NCI-H524 (cell line): ENCODE measurements at places on chromosomes 6 and 20.
A peak's percentile ranks its signal among the peaks of the same experiment; 100 is the strongest.

GRCh38 chr20:38804682-38805501 lies 605 bp upstream of the PPP1R16B start:
- DNase-seq = no peak

- DNase-seq = no peak
These were observed 14.7 kb upstream of the CCDC167 start for GRCh38 chr6:37514321-37514771.

DNA sequence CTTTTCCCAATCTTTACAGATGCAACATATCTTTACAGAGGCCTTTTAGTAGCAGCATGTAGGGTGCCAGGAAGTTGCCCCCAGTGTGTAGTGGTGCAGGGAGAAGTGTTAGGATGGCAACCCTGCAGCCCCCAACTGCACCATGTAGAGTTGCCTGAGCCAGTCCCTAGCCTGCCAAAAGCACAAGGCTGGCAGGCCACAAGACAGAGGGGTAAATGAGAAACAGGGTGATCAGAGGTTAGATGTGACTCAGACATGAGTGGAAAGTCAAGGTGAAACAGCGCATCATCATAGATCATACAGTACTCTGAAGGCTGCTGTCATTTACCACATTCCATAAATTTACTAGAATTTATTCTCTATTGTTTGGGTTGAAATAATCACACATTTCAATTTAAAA lies 467.5 kb downstream of the PRKN start:
- DNase-seq = no peak

DNA sequence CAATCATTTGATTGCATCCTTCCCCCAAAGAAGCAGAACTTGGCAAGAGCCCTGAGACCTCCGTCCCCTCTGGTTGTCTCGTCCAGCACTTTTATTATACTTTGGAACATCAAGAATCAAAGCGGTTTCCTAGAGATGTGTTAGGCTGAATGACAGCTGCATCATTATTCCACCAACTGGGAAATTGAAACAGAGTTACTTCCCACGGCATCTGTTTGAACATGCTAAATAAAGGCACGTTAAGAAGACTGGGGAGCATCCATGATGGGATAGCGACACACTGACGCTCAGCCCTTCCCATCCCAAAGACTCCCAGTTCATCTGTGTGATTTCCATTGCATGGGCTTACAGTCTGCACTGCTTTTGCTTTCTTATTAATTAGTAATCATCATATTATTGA lies 147.8 kb downstream of the TBC1D7 start:
- DNase-seq = no peak

DNA sequence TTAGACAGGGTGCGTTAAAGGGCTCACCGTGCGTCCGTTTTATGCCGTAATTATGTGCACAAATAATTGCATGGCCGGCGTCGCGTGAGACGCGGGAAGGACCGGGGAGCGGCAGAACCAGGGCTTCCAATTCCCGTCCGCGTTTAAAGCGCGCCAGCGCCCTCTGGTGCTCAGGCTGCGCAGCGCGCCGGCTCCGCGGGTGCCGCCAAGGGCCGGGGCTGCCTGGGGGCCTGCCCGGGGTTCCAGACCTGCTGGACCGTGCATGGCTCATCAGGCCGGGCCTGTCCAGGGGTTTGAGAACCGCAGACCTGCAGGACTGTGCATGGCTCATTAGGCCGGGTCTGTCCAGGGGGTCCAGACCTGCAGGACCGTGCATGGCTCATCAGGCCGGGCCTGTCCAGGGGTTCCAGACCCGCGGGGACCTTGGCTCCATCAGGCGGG lies 369.0 kb downstream of the THBS2 start:
- peak; percentile 20 for DNase-seq

DNA sequence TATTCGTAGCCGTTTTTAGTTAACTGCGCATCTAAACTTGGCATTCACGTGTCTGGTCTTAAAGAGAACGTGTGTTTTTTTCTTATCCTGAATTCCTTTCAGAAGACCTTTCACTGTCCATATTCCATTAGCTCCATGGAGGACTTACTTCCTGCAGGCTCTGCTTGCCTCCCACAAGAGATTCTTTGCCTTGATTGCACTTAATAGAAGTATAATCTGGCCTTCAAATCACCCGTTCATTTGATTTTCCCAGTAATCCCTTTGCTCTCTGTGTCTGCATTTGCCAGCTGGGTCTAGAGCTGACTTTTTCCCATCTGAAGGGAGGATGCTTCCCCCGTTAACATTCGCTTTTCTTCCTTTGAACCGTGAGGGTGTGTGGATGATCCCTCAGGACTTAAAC lies 79.5 kb downstream of the RNF182 start:
- no peak for DNase-seq

DNA sequence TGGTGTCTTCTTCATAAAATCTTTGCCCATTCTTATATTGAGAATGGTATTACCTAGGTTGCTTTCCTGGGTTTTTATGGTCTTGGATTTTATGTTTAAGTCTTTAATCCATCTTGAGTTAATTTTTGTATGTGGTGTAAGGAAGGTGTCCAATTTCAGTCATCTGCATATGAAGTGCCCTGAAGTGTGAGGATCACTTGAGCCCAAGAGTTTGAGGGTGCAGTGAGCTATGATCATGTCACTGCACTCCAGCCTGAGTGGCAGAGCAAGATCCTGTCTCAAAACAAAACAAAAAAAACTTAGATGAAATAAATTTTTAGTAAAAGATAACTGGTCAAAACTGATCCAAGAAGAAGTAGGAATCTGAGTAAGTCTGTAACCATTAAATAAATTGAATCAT lies 215.4 kb downstream of the TBC1D7 start:
- peak; percentile 88 for DNase-seq

- no peak for DNase-seq
These were observed 198.4 kb downstream of the SYNDIG1 start for GRCh38 chr20:24667689-24668383.

- DNase-seq = no peak
These were observed 42.3 kb downstream of the FUT9 start for GRCh38 chr6:96058082-96058481.

- DNase-seq = no peak
These were observed 170.9 kb downstream of the GJA10 start for GRCh38 chr6:90065173-90065572.

GRCh38 chr6:36592221-36592655 lies 1.9 kb upstream of the SRSF3 start:
- DNase-seq = no peak

DNA sequence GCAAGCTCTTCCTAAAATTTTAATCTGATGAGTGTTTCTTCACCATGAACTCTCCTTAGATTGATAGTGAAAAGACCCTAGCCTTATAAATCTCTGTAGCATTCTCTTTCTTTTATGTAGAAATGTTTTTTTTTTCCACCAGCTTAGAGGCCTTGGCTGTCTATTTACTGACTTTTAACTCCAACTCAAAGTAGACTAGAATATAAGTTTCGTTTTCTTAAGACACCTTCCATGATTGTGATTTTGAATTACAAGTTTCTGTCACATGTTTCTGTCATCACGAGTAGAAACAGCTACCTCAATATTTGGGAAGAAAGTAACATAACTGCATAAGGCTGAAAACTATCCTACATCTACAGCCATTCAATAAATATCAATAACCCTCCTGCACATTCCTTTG lies 17.8 kb downstream of the ADGRF4 start:
- no peak for DNase-seq

DNA sequence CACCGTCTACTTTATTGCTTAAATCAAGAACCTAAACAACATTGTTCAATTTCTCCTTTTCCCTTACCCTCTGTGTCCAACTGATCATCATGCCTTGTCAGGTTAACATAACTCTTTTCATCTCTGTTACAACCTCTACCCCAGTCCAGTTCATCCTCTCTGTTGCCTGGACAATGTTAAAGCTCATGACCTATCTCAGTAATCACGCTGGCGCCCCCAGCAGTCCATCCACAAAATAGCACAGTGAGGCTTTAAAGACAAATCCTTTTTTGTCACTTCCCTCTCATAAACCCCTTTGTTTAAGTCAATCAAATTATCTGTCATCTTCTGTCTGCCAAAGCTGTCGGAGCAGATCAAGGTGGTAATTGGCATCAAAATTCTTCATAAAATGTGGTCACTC lies 140.1 kb downstream of the QKI start:
- DNase-seq = peak; percentile 18

GRCh38 chr6:111263837-111264236 lies 176.5 kb downstream of the SLC16A10 start:
- DNase-seq = no peak

DNA sequence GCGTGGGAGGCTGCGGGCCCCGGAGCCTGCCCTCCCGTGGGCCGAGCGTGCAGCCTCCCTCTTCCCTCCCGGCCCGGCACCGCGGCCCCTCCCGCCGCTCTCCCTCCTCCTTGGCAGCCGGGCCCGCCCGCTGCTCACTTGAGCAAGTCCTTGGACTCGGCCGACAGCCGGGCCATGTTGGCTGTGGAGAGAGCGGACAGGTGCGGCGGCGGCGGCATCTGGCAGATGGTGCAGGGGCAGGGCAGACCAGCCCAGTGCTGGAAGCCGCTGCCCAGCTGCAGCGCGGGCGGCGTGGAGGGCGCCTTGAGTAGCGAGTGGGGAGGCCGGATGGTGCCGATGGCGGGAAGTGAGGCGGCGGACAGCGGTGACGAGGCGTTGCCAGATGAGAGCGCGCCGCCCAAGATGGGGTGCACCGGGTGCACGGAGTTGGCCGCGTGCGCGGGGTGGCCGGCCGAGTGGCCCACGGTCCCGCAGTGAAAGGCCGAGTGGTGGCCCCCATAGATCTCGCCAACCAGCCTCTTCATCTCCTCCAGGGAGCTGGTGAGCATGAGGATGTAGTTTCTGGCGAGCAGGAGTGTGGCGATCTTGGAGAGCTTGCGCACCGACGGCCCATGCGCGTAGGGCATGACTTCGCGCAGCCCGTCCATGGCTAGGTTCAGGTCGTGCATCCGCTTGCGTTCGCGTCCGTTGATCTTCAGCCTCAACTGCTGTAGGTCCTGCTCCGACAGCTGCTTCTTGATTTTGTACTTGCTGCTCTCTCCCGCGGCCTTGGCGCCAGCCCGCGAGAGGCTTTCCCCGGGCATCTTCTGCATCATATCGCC lies 766 bp downstream of the OLIG3 start:
- peak; percentile 94 for DNase-seq

DNA sequence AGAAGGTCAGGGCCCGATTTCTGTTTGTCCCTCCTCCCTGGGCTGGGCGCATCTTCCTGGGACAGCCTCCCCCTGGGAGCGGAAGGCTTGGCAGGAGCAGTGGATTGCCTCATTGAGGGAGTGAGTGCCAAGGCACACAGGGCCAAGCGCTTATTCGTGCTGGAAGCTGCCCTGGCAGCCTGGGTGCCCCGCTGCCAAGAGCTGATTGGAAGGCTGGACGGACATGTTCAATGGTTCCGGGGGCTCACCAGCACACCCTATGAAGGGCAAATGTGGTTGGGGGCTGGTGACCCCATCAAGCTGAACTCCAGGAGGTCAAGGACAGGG lies 10.3 kb upstream of the ZNF831 start:
- no peak for DNase-seq

- DNase-seq = no peak
These were observed 335.3 kb upstream of the DEFB115 start for GRCh38 chr20:30922129-30922528.

- no peak for DNase-seq
These were observed 8.4 kb upstream of the GABRR2 start for GRCh38 chr6:89323511-89323971.

GRCh38 chr6:6080975-6081374 lies 74.2 kb upstream of the NRN1 start:
- no peak for DNase-seq

DNA sequence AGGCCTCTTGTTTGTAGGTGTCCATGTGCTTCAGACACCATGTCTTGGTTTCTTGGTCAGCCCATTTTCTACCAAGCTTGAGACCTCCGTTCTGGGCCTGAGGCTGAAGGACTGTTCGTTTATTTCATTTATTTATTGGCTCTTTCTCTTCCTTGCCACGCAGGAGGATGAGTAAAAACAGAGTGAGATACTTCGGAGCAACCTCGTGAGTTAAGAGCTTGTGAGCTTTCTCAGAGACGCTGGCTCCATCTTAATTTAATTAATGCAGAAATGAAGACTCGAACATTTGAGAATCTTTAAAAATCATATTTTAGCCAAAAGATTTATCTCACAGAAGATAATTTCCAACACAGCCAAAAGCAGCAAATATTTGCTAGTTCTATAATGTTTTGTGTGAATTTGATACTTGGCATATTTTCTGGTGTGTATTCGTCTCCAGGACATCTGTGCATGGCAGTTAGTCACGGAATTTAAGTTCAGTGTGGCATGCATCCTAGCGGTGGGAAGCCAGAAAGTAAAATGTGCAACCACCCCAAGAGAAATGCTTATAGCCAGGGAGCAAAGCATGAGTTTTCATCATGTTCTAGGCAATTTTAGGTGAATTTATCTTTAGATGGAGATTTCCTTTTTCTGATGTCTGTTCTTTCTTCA lies 76.0 kb downstream of the THBS2 start:
- DNase-seq = no peak

GRCh38 chr6:118400582-118400981 lies 147.5 kb upstream of the PLN start:
- DNase-seq = no peak

DNA sequence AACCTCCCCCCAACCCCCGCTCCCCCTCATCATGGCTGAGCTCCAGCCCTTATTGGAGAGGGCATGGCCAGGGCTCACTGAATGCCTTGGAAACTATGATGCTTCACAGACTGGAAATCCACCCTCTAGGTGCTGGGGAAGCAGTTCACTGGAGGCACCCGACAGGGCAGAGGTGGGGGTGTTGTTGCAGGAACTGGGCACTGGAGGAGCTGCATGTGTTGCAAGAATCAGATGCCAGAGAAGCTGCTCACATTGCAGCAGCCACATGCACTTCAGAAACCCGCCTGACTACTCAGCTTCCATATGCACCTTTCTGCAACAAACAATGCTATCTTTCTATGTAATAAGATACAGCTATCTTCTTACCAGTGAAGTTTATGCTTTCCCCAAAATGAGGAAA lies 7.9 kb upstream of the TBPL1 start:
- no peak for DNase-seq

GRCh38 chr6:35522151-35522550 lies 9.5 kb upstream of the TULP1 start:
- no peak for DNase-seq

- DNase-seq = no peak
These were observed 25.3 kb downstream of the ACSS1 start for GRCh38 chr20:25032478-25033264.

- no peak for DNase-seq
These were observed 36.6 kb downstream of the HBS1L start for GRCh38 chr6:135018052-135018451.
